Cerebellum (tissue), 4 donors: ENCODE measurements at places on chromosomes 11 and 22. TPM values are rescaled to one million over a fixed set of nuclear protein-coding genes. Genes with fewer than 3 reads are reported as not detected.

TEX54 gene
- total RNA-seq, result not detected

CHRM4 gene
- 2.6 TPM for total RNA-seq

TP53AIP1 gene
- 1.5 TPM for total RNA-seq

AMOTL1 gene
- total RNA-seq, result 44.4 TPM

VPREB1 gene
- not detected for total RNA-seq

SCN2B gene
- 4.2 TPM for total RNA-seq

PIWIL4 gene
- total RNA-seq, result 3.6 TPM
